Hindlimb muscle (tissue), 1 donor: ENCODE measurements at places on chromosomes 2 and 18.

GRCh38 chr2:204483608-204484081 lies 61.6 kb upstream of the PARD3B start:
- no peak for DNase-seq

- DNase-seq, result no peak
Observed at GRCh38 chr2:128069769-128070168, 21.2 kb upstream of the UGGT1 start.

- no peak for DNase-seq
Observed at GRCh38 chr2:41943159-41943558, 104.7 kb upstream of the PKDCC start.

DNA sequence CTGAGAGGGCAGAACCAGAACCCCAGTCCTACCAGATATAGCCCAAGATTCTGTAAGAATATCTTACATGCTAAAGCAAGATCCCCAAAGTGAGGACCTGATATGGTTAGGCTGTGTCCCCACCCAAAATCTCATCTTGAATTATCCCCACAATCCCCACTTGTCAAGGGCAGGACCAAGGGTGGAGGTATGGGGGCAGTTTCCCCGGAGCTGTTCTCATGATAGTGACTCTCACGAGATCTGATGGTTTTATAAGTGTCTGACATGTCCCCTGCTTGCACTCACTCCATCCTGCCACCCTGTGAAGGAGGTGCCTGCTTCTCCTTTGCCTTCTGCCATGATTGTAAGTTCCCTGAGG lies 19.9 kb downstream of the TTC32 start:
- no peak for DNase-seq

GRCh38 chr2:215238485-215239098 lies 73.3 kb upstream of the ATIC start:
- DNase-seq, result no peak

GRCh38 chr2:235829726-235830125 lies 335.9 kb downstream of the AGAP1 start:
- no peak for DNase-seq

DNA sequence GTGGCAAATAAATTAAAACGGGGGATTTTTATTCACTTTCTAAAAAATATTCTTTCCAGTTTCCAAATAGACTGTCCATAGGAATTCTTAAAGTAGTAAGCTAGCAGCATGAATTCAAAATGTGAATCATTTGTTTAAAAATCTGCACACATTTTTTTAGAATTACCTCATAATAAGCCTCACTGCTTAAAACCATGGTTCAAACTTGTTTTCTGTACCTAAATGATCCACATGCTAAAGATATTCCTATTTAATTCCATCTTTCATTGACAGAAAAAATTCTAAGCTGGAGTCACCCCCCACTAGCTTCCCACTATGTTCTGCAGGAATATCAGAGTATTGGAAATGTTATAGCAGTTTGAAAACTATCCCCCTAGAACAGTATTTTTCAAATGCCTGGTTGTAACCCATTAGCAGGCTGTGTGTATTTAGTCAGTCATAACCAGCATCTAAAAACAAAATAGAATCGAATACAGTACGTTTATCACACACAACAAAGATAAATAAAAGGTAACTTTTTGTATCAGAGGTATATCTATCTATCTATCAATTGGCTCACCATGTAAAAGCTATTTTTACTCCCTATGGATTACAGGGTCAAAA lies 11.2 kb upstream of the IKZF2 start:
- no peak for DNase-seq

DNA sequence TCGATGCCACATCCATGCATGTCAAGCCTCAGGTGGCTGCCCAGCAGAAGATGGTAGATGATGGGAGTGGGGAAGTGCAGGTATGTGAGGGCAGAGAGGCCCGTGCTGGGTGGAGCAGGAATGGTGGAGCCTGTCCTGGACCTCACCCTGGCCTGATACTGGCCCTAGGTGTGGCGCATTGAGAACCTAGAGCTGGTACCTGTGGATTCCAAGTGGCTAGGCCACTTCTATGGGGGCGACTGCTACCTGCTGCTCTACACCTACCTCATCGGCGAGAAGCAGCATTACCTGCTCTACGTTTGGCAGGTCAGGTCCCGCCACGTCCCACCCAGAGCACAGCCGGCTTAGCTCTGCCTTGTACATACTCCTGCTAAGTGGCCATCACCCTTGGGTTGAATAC lies 13.0 kb downstream of the VIL1 start:
- no peak for DNase-seq

DNA sequence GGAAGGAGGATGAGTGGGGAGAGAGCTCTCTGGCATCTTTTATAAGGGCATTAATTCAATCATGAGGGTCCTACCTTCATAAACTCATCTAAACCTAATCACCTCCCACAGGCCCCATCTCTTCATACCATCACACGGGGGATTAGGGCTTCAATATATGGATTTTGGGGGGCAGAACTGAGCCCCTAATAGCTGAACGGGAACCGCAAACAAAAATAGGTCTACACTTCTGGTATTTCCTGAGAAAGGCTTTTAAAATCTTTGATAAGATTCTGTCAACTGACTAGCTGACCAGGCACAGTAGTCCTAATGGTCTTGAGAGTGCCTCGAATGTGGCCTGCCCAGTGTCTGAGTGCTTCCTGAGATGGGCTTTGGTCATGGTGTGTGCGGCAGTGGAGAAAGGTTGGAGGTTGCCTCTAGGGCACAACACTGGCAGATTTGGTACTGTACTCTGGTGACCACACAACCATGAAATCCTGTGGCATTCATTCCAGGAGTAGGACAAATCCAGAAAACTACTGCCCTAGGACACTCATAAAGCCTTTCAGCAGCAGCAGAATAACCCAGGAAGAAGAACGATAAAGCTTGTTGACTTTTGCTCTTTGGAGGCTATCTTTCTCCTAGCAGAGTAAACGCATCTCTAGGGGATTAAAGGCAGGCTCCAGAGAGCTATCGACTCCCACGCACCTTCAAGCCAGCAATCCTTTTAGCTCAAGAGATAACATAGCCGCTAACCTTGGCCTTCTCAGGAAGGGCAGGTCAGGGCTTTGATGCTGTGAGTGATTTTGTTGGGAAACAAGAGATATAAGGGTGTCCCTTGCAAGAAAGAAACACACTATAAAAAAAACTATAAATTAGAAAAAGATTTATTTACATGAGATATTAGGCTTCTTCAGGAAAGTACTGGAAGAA lies 12.3 kb upstream of the APOB start:
- DNase-seq, result no peak

- DNase-seq, result no peak
Observed at GRCh38 chr2:239212121-239212928, 188.5 kb downstream of the HDAC4 start.

GRCh38 chr2:31202833-31203232 lies 14.5 kb downstream of the CAPN14 start:
- no peak for DNase-seq

DNA sequence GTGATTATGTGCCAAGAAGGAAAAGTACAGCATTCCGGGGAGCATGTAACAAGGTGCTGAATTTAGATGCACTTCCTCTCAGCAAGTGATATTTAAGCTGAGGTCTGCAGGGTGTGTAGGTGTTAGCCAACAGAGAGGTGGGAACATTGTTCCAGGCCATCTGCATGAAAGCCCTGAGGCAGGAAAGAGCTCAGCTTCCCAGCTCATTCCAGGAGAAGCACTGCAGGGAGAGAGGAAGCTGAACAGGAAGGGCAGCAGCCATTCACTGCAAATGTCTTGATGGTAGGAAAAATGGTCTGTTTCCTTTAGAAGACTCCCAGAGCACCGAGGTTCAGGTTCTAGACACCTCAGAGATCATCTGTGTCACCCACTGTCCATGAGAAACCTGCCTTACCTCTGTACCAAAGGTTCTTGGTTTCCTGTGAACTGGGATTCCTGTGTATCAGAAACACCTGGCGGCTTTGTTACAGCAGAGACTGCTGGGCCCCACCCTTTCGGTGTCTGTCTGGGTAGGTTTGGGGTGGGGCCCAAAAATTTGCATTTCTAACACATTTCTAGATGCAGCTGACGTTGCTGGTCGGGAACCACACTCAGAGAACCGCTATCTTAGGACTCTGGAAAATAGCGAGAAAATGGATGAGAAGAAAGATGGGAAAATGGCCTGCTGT lies 84.0 kb downstream of the RTN4 start:
- DNase-seq, result no peak

GRCh38 chr2:208146006-208146405 lies at the start of gene CRYGB:
Gene CRYGB, minus strand, starts transcription at chr2:208146158. Its CDS starts 38 bp downstream, at chr2:208146120.
- DNase-seq, result no peak

GRCh38 chr2:197090742-197091367 lies 164.3 kb upstream of the PGAP1 start:
- DNase-seq, result no peak

DNA sequence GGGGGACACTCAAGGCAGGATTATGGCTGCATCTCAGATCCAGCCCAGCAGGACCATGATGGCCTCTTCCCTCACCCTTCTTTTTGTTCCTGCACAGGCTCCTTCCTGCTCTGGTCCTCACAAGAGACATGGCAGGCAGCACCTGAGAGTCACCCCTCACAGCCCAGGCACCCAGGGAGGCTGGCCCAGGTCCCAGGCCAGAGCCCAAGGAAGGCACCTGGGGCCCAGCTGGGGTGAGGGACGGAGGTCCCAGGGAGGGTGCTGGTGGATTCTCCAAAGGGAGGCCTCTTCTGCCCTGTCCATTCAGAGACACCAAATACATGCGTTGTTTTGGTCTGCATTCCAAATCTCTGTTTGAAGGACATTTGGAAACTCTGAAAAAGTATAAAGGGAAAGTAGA lies 285.4 kb upstream of the HS6ST1 start:
- no peak for DNase-seq

- no peak for DNase-seq
Observed at GRCh38 chr2:191386938-191387536, 141.8 kb downstream of the MYO1B start.

GRCh38 chr2:66729416-66730330 lies 294.7 kb downstream of the MEIS1 start:
- no peak for DNase-seq

DNA sequence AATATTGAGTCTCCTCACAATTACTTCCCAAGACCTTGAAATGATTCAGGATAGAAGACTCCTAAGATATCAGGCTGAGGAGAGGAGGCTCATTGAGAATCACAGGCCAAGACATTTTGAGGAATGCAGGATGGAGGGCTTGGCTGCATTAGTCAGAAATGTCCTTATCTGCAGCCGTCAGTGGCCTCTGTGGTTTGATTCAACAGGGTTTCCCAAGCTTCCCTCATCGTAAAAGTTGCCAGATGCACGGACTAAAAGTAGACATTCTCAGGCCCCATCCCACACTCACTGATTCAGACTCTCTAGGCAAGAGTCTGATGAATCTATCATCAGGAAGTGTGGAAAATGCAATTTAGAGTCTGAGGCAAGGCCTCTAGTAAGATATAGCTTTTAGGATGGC lies 34.0 kb upstream of the TMEM178A start:
- no peak for DNase-seq

GRCh38 chr2:174607989-174608865 lies 10.6 kb upstream of the WIPF1 start:
- no peak for DNase-seq

DNA sequence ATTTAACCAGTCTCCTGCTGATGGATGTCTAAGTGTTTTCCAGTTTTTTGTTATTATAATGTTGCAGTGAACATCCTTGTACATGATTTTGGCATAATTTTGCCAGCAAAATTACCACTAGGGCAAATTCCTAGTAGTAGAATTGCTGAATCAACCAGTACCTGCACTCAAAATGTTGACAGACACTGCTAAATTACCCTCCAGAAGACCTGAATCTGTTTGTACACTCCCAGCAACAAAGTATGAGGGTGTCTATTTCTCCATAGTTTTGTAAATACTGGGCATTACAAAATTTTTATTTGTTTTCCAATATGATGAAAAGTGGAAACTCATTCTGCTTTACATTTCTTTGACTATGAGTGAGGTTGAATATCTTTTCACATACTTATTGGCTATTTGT lies 11.2 kb upstream of the MAT2A start:
- DNase-seq, result no peak

GRCh38 chr2:216023055-216023648 lies 9.8 kb upstream of the MREG start:
- DNase-seq, result no peak

GRCh38 chr18:25459814-25460213 lies 107.8 kb upstream of the ZNF521 start:
- DNase-seq, result no peak
